A549 treated with CpdA at 1 μM for 4 hours (cell line): ENCODE measurements at places on chromosomes 1 and 21. TPM values are rescaled to one million over a fixed set of nuclear protein-coding genes. Genes with fewer than 3 reads are reported as not detected.

The CFHR5 gene
- not detected in 5 replicates for total RNA-seq

The EPHB2 gene
- total RNA-seq: 44.5 to 64.1 TPM (median 52.7 TPM) in 5 replicates

The SPATA46 gene
- not detected in 5 replicates for total RNA-seq

The ATAD3B gene
- total RNA-seq: 1.5 to 3.4 TPM (median 3.0 TPM) in 5 replicates

The FCRL6 gene
- total RNA-seq: not detected in 5 replicates

The GBP3 gene
- total RNA-seq: 1.1 to 1.3 TPM (median 1.3 TPM) in 5 replicates

The ARHGAP29 gene
- total RNA-seq: 13.8 to 23.2 TPM (median 15.0 TPM) in 5 replicates

The CCDC30 gene
- 0.21 to 0.92 TPM (median 0.65 TPM) in 5 replicates for total RNA-seq

The CRYAA gene
- not detected in 5 replicates for total RNA-seq

The HTR6 gene
- 0.10 to 0.15 TPM (median 0.14 TPM) in 3 of 5 replicates, not detected in the others for total RNA-seq

The CSMD2 gene
- 0.01 TPM in 1 of 5 replicates, not detected in the others for total RNA-seq

The CRYZL1 gene
- total RNA-seq: 10.7 to 16.6 TPM (median 15.2 TPM) in 5 replicates

The NHLH1 gene
- total RNA-seq: 0.10 to 0.78 TPM (median 0.48 TPM) in 5 replicates

The RAB3B gene
- 6.0 to 12.8 TPM (median 7.0 TPM) in 5 replicates for total RNA-seq

The CCDC24 gene
- 3.8 to 7.2 TPM (median 6.7 TPM) in 5 replicates for total RNA-seq

The C8A gene
- total RNA-seq: not detected in 5 replicates

The TEDDM1 gene
- total RNA-seq: not detected in 5 replicates

The VPS45 gene
- total RNA-seq: 16.7 to 18.0 TPM (median 17.7 TPM) in 5 replicates

The ZNF695 gene
- 1.8 to 2.7 TPM (median 2.6 TPM) in 5 replicates for total RNA-seq
